Liver (tissue), 10 donors: ENCODE measurements at places on chromosomes 3 and 15. TPM values are rescaled to one million over a fixed set of nuclear protein-coding genes. Genes with fewer than 3 reads are reported as not detected.

- DNase-seq: no peak
Measured at GRCh38 chr3:141444586-141445285, 42.1 kb upstream of the RASA2 start.

DNA sequence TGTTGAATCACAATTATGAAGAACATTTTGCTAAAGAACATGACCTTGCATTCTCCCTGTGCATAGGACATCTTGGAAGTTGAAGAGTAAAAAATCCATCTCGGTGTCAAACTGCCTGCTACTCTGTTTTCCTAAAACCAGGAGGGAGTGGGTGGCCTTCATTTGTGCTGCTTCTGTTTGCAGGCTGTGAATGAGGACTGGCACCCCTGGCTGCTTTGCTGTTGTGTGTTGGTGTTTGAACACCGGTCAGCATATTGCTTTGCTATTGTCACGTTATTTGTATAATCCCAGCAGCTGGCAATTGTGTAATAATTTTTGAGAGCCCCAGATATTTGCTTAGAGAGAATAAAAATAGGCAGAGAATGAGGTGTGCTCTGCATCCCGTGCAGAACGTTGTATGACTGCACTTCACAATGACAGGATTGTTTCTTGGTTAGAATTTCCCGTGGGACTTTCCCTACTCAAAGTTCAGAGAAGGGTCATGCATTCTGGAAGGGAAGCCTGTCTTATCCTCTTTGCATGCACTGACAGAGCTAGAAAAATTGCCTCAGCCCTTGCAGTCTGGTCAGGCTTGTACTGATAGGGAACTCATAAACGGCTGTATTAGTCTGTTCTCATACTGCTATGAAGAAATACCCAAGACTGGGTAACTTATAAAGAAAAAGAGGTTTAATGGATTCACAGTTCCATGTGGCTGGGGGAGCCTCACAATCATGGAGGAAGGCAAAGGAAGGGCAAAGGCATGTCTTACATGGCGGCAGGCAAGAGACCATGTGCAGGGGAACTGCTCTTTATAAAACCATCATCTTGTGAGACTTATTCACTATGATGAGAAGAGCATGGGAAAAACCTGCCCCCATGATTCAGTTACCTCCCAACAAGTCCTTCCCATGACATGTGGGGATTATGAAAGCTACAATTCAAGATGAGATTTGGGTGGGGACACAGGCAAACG is 16.3 kb downstream of the SV2B start:
- DNase-seq: no peak

DNA sequence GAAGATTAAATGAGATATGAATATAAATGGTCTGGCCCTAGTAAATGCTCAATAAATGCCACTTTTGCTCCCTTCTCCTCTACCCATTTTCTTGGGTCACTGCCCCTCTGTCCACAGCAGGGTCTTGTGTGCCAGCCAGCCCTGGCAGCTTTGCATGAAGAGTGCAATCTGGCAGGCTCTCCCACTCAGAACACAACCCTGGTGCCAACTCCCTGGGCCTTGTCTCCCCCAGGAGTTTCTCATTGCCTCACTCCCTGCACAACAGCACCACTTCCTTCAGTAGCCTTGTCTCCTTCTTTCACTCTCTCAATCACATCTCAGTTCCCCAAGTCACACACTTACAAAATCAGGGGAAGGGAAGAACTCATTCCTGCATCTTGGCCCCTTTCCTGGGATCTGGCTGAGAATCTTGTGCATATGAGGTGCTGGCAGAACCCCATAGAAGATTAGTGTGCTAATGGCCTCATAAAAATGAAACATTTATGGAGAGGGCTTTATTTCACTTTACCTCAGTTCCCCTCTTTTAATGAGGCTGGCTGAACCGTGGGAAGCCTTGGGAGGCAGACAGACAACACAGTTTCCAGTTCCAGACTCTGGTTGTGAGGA is 445.9 kb upstream of the PROK2 start:
- no peak for DNase-seq

- DNase-seq: no peak
Measured at GRCh38 chr3:182384221-182384620, 409.1 kb upstream of the ATP11B start.

- no peak for DNase-seq
Measured at GRCh38 chr3:159761848-159762635, 226.6 kb upstream of the IL12A start.

DNA sequence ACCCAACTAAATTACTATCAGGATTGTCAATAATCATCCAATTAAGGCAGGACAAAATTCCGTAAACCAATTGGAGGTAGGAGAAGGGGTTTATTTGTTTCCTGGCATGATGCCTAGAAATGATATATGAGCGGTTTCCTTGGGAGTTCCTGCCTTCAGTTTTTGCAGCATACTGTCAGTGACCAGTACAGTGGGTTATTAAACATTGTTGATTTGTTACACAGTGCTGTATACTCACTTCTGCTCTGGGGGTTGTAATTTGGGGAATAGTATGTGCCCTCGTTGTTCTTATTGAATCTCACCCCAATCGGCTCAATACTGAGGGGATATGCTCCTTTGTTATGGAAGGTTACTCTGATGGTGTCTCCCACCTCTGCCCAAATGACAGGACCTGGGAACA is 22.2 kb downstream of the CP start:
- DNase-seq: no peak

GRCh38 chr15:29611057-29611456 is 211.2 kb downstream of the TJP1 start:
- DNase-seq: no peak

DNA sequence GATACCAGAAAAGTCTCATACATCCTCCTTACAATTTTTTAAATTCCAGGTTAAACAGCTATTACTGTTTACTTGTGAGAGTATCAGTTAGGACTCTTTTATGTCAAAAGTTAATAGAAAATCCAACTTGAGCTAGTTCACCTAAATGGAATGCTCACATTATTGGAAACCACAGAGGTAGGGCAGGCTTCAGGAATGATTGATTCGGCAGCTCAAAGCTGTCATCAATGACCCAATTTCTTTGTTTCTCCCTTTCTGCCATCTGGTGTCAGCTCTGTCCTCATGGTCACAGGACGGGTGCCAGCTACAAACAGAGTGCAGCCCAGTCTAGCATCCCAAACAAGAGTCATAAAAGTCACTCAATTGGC is 32.2 kb downstream of the CFAP20DC start:
- no peak for DNase-seq

DNA sequence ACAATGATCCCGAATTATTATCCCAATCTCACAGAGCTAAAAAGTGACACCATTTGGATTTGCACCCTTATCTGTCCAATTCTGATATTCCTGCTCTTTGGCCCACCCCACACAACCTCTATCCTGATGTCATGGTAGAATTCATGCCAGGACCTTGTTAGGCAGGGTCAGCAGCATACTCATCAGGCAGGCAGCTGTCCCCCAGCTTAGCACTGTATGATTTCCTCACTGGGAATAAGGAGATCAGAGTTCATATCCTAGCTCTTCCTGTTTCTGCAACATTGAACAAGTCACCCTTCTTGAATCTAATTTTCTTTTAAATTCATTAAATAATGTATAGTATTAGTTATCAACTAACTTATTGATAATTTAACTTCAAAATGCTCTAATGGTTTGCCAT is 12.0 kb upstream of the C3orf80 start:
- peak; percentile 1 for DNase-seq

DNA sequence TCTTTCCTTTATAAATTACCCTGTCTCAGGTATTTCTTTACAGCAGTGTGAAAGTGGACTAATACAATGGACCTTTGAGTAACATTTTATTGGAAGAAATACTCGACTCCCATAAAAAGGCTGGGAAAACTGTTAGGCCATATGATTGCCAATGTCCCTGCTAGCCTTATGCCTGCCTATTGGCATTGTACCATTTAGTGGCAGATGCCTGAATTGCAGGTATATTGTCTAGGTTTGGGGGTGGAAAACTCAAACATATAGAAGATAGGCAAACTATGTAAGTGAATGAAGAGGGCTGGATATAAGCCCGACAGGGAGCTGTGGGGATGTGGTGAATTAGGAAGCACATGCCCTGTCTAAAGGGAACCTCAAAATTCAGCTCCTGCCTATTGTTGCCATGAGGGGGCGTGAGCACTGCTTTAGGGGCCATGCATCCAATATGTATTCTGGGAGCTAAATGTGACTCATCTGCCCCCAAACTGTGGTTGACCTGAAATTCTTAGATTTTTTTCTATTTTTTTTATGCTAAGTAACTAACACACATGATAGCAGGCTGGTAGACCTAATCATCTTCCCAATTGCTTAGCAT is 65.2 kb upstream of the TRA2B start:
- DNase-seq: no peak

- no peak for DNase-seq
Measured at GRCh38 chr15:85899927-85900326, 105.2 kb upstream of the KLHL25 start.

DNA sequence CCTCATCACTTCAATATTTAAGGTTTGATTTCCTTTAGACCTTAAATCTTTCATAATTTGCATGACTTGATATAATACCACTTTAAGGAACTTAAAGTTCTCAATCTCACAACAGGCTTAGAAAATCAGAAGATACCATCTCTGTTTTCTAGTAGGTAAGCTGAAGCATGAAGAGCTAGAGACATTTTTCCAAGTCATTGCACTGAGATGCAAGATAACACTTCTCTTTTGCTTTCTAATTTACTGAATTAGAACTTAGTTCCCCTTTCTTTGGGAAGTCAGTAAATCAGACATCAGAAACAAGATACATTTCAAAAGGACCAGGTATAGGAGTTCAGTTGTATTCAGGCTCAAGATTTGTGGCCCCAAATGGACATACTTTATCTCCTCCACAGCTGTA is 79.7 kb downstream of the DZIP3 start:
- DNase-seq: no peak

- no peak for DNase-seq
Measured at GRCh38 chr3:81485444-81485865, 276.0 kb downstream of the GBE1 start.

GRCh38 chr15:101055411-101055810 is 136.3 kb downstream of the LRRK1 start:
- peak; percentile 1 for DNase-seq

DNA sequence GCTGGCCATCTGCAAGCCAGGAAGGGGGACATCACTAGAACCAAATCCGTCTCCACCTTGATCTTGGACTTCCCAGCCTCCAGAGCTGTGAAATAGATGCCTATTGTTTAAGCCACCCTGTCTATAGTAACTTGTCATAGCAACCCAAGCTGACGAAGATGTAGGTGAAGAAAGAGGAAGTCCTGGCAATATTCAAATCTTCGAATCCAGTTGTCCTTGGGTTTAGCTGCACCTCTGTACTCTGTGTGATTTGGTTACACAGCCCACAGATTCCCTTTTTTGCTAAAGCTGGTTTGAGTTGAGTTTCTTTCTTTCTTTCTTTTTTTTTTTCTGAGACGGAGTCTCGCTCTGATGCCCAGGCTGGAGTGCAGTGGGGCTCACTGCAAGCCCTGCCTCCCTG is 68.0 kb upstream of the XCR1 start:
- DNase-seq: peak; percentile 0

- no peak for DNase-seq
Measured at GRCh38 chr15:53830707-53831386, 71.4 kb upstream of the WDR72 start.

DNA sequence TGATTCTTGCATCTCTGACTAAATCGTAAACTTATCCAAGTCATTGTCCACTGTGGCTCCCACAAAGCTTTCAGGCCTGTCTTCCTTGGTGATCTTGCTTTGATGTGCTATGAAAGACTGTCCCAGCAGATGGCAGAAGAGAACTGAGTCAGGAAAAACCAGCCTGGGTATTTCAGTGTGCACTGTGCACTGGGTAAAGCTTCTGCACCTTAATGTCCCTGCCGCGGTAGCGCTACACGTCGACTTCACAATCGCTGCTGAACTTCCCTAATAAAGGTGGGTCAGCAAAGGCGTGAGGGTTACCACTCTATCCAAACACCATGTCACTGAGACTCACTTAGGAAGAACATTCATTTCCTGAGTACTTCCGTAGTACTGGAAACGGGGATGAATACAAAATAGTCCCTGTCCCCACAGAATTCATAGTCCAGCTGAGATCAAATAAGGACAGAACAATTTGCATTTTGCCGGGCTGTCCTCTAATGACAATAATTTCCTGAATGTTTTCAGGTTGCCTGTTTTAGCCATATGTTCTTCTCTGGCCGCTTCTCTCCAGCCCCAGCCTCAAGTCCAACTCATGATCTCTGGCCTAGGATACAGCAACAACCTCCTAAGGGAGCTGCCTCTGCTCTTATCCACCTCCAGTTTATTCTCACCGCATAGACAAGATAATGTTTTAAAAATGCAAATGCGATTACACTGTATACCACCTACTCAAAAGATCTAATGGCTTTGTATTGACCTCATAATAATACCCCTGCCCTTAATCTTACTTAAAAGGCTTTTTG is 83.6 kb upstream of the AKAP13 start:
- peak; percentile 58 for DNase-seq

- no peak for DNase-seq
Measured at GRCh38 chr15:50783411-50783810, 17.9 kb upstream of the SPPL2A start.

DNA sequence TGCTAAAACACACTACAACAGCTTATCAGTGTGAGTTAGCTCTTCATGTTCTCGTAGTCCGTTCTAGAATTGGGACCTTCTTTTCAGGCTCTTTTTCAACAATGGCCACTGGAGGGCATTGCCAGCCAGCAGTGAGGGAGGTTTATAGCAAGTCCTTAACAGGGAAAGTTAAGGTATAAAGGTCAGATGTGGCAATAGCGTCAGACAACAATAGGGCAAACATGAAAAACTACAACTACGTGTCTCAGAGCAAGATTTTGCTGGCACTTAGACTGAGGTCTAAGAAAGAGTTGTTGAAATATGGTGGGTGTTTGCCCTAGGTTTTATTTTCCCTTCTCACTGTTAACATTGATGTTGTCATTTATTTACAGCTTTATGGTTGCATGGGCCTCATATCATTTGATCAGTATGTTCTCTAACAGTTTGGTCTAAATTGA is 161.4 kb downstream of the GMNC start:
- no peak for DNase-seq

Gene HIGD1A
- 117 TPM for total RNA-seq

Gene NR2E3
- total RNA-seq: not detected

Gene GMNC
- total RNA-seq: 2.5 TPM

Gene CAMP
- 3.2 TPM for total RNA-seq

Gene PARP15
- total RNA-seq: 3.3 TPM

Gene SLC35G2
- total RNA-seq: 0.59 TPM

Gene ONECUT1
- total RNA-seq: 51.0 TPM

Gene CXCR6
- 2.9 TPM for total RNA-seq

Gene ZDHHC23
- 2.3 TPM for total RNA-seq

Gene RAMAC
- total RNA-seq: 12.9 TPM

Gene PKM
- total RNA-seq: 30.5 TPM

Gene GOLGA8M
- 0.75 TPM for total RNA-seq

Gene IMPG2
- total RNA-seq: 0.25 TPM
